Stimulated activated CD4-positive, alpha-beta T cell treated with anti-CD3 and anti-CD28 coated beads, Interleukin-15, amount 100 ng/mL, for 48 hours (primary cell): ENCODE measurements at places on chromosomes 5 and 9.

- DNase-seq, result peak; percentile 42
Measured at GRCh38 chr9:132877824-132878694, at the start of gene AK8. AK8 (minus strand) TSS chr9:132878284; CDS start chr9:132878255, 29 bp downstream.

DNA sequence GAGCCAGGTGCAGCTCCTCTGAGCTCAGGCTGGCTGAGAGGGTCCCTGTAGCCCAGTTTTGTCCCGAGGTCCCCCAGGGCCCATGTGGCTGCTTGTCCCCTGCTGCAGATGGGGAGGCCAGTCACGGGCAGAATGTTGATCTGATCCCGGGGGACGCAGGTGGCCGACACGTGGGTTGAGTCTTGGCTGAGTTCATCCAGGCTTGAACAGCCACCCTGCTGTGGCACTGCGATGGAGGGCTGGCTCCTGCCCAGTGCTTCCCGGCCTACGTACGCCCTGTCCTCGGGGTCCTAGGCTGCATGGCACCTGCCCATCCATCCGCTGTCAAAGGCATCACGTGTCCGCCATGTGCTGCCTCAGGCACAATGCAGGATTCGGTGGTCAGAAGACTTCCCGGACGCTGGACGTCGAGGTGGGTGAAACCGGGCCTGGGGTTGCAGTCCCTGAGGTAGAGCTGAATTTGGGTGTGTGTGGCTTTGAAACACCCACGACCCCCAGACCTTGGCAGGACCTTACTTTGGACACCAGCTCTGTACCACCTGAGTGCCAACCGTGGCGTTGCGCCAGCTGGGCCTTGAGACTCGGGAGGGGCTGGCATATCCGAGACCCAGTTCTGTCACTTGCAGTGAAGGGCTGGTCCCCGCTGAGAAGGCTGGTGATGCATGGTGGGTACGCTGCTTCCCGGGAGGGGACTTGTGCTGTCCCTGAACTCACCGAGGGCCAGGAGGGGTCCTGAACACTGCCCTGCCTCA, 22.3 kb downstream of the RXRA start:
- no peak for DNase-seq

- no peak for DNase-seq
Measured at GRCh38 chr5:168479166-168479565, 7.1 kb upstream of the RARS1 start.

- DNase-seq, result no peak
Measured at GRCh38 chr9:7671847-7672246, 127.7 kb downstream of the DMAC1 start.

GRCh38 chr5:103315455-103315854, 56.9 kb downstream of the MACIR start:
- no peak for DNase-seq

GRCh38 chr5:3353561-3353960, 242.1 kb upstream of the IRX1 start:
- DNase-seq, result no peak

- DNase-seq, result peak; percentile 93
Measured at GRCh38 chr5:168579488-168580226, 489 bp upstream of the PANK3 start.

DNA sequence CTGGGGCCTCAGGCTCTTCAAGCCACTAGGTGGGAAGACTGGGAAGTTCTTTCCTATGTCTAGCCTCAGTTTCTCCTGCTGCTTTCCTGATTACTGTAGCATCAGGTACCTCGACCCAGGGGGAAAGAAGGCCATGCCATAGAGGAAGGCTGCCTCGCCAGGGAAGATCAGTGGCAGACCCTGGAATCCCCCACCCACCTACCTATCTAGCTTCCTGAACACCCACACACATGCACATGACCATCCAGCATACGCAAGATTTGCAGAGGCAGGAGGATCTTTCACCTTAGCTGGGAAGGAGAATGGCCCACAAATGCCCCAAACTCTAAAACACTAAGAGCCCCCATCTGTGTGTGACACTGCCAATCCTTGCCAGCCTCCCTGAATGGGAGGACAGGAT, 8.0 kb downstream of the NR5A1 start:
- no peak for DNase-seq

- DNase-seq, result no peak
Measured at GRCh38 chr5:69084195-69084594, 9.6 kb upstream of the SLC30A5 start.

DNA sequence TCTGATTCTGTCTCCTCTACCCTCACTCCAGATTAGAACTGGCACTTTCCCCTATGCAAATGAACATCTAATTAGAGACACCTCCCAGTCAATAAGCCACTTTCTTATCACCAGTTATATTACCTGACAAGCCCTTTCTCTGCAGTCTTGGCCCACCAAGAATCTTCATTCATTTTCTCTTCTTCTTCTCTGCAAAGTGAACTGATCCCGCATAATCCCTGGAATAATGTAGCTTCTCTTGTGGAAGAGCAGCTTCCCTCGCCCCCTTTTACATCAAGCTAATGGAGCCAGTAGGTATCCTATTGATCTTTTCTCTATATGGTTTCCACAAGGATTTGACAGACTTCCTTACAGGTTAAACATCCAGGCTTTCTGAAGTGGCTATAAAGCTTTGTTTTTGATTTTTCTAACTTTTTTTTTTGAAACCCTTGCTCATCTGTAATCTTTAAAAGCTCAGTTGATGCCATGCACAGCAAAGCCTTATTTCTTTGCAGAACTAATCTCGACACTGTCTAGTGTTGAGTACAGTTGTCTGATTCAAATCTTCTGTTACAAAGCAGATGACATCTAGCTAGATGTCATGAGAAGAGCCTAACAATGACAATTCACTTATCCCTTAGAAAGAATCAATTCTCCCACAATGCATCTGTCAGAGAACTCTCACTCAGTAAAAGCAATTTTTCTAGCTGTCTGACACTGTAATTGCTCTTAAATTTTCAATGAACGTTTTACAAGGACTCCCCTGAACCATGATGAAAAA, 281.4 kb downstream of the ISL1 start:
- no peak for DNase-seq

DNA sequence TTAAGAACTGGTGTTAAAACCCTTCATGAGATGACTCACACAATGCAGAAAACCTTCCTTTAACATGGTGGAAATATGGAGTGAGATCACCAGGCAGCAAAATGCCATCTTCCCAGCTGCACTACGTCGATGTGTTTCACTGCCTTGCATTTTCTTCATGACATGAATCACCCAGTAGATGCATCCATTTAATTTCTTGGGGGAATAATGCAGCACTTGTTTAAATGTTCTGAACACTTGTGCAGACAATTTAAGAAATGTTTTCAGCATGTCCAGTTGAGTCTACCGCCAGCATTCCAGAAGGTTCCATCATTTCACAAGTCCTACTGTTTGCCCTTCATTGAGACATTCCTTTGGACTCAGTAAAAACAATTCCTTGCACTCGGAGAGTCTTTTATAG, 81.6 kb downstream of the ADAMTS16 start:
- no peak for DNase-seq

GRCh38 chr9:73845954-73846690, 651.0 kb upstream of the RORB start:
- no peak for DNase-seq

DNA sequence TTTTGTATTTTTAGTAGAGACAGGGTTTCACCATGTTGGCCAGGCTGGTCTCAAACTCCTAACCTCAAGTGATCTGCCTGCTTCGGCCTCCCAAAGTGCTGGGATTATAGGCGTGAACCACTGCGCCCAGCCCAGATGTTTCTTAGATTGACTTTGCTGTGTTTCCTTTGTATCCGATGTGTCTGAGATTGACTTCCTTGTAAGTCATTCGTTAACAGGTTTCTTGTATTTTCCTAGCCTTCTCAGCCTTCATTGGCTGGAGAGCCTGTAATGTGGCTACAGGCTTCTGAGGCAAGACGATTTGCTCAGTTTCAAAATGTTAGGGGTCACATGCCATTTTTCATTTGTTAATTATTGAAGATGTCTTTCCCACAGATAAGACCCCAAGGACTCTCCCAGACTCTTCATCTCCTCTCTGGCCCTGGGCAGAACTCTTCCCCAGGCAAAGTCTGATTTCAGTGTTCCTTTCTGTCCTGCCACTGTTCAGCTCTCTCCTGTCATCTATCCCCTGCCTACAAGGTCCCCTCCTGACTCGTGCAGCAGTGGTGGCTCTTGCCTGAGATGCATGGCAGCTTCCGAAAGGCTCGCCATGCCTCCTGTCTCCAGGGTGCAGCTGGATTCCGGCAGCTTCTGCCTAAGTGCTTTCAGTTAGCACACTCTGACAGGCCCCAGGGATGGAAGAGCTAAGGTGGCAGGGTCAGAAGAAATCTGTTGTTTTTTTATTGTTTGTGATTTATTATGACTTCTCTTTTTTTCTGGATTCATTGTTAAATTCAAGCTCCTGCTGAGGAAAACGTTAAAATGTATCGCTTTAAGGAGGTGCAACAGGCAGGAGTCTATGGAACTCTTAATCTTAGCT, 206.4 kb downstream of the AOPEP start:
- DNase-seq, result no peak

DNA sequence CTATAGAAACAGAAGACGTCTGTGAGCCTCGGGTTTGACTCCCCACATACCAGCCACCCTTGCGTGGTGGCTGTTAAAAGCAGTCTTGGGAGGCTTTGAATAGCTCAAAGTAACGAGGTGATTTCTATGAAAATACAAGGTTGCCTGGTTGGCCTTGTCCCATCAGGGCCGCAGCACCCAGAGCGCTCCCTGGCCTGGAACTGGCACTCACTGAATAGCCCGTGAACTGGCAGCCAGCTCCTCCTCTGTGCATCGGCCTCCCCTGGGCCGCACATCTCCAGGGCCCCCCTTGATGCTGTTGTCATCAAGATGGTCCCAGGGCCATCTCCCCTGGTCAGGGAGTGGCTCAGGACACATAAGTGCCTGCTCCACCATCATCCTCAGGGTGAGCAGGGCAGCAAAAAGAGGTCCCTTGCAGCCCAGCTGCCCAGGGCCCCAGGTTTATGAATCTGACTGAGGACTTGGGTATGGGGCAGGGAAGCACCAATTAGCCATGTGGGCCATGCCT, 144.6 kb upstream of the PPP1R26 start:
- DNase-seq, result no peak

GRCh38 chr9:88106492-88106891, 31.8 kb downstream of the SPATA31C2 start:
- no peak for DNase-seq

DNA sequence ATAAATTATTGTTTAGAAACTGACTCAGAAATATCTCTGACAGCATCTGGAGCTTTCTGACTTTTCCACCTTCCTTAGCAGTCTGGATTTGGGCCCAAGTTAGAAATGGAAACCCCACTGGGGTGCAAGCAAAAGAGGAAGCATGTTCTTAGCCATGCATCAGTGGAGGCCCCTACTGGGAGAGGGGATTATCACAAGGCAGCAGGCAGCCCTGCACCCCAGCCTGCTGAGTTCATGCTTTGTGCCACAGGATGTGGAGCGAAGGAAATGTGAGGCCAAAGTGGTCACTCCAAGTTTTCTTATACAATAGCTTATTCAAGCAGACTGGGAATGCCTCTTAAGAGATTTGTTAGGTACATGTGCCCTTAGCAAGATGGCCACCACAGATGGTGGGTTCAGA, 146.5 kb upstream of the TLX3 start:
- no peak for DNase-seq

DNA sequence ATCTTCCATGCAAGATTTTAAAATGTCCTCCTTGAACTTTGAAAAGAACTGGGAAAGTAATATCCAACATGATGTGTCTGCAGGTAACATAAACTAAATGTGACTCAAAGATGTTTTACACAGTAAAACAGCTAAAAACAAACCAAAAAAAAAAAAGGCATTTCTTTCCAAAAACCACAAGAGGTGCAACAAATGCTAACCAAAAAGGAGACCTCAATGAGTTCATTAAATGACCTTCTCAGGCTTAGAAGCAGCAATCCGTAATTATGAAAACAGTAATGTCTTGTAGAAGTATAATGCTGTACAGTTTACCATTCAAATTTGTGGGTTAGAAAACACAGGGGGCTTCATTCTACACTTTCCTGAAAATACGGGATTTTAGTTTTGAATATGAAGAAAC, 2.5 kb downstream of the RNF145 start:
- DNase-seq, result no peak

DNA sequence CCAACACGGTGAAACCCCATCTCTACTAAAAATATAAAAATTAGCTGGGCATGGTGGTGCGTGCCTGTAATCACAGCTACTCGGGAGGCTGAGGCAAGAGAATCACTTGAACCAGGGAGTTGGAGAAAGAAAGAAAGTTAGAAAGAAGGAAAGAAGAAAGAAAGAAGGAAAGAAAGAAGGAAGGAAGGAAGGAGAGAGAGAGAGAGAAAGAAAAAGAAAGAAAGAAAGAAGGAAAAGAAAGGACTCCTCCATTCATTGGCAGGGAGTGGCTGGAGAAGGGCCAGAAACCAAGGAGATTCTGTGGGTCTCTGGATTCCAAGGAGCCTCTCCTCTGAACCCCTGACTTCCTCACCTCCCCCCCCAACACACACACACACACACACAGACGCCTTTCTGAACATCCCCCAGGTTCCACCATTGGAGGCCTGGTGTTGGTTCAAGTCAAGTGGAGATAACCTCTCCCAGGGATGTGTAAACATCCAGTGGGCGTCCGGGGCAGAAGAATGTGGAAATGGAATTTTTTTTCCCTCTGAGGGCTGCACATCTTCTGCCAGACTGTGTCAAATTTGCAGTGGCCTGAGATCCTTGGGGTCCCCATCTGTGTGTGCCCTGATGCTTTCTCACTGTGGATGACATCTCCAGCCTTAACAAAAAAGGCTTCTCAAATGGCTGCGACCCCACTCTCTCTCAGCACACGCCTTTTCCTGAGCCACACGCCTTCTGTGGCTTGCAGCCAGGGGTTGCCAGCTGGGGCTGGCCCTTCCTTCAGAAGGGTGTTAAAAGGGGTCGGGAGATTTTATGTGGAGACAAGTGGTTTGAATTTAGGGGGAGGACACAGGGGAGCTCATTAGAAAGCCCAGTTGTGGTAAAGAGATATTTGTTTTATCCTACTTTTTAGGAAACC, 109.3 kb upstream of the HAND1 start:
- DNase-seq, result no peak

DNA sequence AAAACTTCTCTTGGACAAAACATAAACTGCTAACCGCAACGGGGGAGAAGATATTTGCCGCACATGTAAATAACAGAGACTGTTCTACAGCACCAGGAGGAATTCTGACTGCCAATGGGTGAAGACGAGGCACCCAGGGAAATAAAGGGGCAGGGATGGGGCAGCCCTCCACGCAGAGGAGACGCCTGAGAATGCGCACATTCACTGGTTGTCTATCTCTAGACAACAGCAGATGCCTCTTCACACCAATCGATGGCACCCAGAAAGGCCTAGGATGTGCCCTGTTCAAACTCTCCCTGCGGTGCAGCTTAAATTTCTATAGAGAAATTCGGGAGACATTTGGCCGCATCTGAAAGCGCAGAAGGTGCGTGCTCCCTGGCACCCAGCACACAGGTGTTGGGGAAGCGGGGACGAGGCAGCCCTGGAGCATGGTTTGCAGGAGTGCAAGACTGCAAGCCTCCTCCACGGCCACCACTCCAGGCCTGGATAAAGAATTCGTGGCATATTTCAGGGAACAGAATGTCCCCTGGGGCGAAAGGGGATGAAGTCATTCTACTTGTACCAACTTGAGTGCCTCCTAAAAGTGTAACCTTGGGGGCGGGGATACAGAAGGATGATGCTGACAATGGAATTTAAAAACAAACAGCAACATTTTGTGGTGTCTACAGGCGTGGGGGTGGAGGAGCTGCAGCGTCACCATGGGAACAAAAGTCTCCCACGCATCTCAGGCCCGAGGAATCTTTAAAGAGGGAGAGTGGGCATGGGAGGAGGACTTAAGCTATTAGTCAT, 6.3 kb upstream of the IRX2 start:
- DNase-seq, result no peak

- DNase-seq, result no peak
Measured at GRCh38 chr5:136396886-136397285, 31.5 kb upstream of the TRPC7 start.

GRCh38 chr9:88814577-88814976, 176.7 kb upstream of the S1PR3 start:
- no peak for DNase-seq

GRCh38 chr5:69230181-69230580, 4.5 kb upstream of the CDK7 start:
- DNase-seq, result no peak
